ENCODE measurements at places on chromosomes 12 and 14. TPM values are rescaled to one million over a fixed set of nuclear protein-coding genes. Genes with fewer than 3 reads are reported as not detected.

The APOF gene
- total RNA-seq, result not detected

The SLC38A6 gene
- 14.5 TPM for total RNA-seq

GRCh38 chr12:110351119-110351518 is 52.4 kb downstream of the ANAPC7 start:
- no peak for DNase-seq

DNA sequence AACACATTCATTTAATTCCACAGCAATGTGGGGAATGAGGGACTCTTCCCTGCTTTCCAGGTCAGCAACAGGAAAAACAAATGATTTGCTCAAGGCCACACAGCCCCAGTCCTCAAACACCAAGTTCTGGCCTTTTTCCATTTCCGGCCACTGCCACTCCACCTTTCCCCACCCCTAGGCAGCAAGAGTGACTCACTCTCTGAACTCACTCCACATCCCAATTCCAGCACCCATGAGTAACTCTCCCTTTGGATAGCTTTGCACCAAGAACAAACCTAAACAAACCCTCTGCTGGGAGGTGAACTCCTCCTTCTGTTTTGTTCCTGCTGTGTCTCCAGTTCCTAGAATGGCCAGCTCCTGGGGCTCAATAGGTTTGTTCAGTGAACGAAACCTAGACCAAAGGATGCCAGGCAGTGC is 30.4 kb upstream of the PLEKHG6 start:
- no peak for DNase-seq

DNA sequence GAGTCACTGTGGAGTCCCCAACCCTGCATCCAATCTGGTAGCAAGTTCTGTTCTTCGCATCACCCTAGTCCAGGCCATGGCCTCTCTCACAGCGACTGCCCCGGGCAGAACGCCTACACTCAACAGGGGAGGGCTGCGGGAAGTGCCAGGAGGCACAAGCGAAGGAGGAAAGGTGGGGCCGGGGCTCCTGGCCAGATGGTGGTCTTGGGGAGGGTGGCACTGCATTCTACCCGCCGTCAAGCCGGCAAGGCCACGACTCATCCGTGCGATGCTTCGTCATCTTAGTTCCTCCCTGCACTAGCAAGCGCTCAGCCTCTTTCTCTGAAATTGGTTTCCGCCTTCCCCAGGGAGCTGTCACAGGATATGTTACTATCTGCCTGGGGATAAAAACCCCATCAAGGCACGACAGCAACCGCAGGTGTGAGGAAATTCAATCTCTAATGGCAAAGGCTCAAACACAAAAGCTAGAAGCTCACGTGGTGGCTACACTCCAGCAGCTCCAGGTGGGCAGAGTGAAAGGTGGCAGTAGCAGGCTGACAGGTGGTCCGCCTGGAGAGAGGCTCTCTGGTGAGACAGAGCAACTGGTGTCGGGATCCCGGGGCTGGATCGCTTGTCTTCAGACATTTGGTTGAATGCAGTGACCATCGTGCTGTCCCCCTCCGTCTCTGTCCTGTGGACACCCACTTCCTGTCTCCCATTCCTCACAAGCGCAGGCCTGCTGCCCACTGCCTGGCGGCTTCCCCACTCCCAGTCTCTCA is 34.1 kb downstream of the ACADS start:
- no peak for DNase-seq

DNA sequence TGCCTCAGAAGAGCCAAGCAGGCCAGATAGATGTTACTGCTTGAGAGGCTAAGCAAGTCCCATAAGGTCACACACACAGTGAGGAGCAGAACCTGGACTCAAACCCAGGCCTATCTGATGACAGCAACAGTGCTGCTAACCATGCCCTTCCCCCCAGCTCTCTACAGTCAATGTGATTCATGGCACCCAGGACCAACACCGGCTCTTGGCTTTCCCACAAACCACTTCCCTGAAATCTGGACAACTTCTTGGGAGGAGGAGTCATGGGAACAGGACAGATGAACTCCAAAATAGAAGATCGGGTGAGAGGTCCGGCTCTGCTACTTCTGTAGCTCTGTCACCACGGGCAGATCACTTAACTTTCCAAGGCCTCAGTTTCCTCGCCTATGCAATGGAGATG is 716 bp upstream of the PTGDR start:
- DNase-seq, result no peak

GRCh38 chr14:22551605-22551997 is 37.4 kb downstream of the DAD1 start:
- DNase-seq, result no peak

Measured in B cell (primary cell).